Vagina (tissue), 2 donors: ENCODE measurements at places on chromosomes 3 and 15. TPM values are rescaled to one million over a fixed set of nuclear protein-coding genes. Genes with fewer than 3 reads are reported as not detected.

The ADCY5 gene
- 16.7 TPM for total RNA-seq

The CFAP100 gene
- total RNA-seq: not detected

The GPR160 gene
- 1.2 TPM for total RNA-seq

The COLQ gene
- total RNA-seq: 12.8 TPM

The SLC27A2 gene
- total RNA-seq: 3.2 TPM

The ECE2 gene
- total RNA-seq: 1.7 TPM

The GXYLT2 gene
- total RNA-seq: 10.1 TPM

The DPPA4 gene
- total RNA-seq: not detected

DNA sequence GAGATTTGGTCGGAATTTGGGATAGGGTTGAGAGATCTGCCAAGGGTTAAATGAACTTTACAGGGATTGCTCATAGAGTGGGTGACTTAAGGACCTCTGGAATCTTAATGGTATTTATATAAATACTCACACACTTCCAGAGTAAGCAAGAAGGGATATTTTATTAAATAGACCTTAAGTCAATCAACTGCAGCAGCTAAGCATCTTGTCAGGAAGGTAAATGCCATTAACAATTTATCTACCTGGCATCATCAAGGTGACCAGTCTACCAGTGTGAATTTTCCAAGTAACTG is 123.9 kb downstream of the FEZF2 start:
- no peak overlapping the region for H3K27ac ChIP-seq
- no peak for DNase-seq
- no peak overlapping the region for H3K4me3 ChIP-seq
- H3K36me3 ChIP-seq: no peaks in the 10 kb centered on the region
- peaks cover 6% of the 10 kb centered on the region for H3K4me1 ChIP-seq

GRCh38 chr15:68640791-68641331 is 62.1 kb downstream of the CORO2B start:
- H3K4me3 ChIP-seq: no peak overlapping the region
- peaks cover 60% of the 10 kb centered on the region for H3K4me1 ChIP-seq
- no peaks in the 10 kb centered on the region for H3K36me3 ChIP-seq

DNA sequence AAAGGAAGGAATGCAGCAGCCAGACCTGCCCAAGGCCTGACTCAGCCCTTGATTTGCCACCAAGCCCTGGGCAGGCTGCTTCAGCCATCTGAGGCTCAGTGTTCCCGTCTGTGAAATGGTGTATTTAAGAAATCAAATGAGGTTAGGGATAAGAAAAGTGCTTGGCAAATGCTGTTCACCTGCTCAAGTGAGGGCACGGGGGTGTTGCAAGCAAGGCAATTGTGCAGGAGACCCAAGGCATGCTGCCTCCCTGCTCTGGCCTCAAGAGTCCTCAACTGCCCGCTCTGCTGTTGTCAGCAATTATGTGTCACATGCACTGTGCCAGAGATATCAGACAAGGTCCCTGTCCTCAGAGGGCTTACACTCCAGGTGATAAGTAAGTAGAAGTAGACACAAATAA is 101.8 kb downstream of the TPRA1 start:
- DNase-seq: peak; percentile 76
- H3K4me1 ChIP-seq: no peaks in the 10 kb centered on the region
- H3K27me3 ChIP-seq: no peaks in the 10 kb centered on the region
- H3K4me3 ChIP-seq: no peak overlapping the region

GRCh38 chr3:156902916-156903315 is 76.8 kb downstream of the LEKR1 start:
- H3K27ac ChIP-seq: no peak overlapping the region
- no peaks in the 10 kb centered on the region for H3K4me1 ChIP-seq
- H3K4me3 ChIP-seq: no peak overlapping the region
- no peaks in the 10 kb centered on the region for H3K36me3 ChIP-seq
- no peaks in the 10 kb centered on the region for H3K27me3 ChIP-seq

GRCh38 chr15:100728371-100729201 is 126.2 kb downstream of the ASB7 start:
- H3K27me3 ChIP-seq: no peaks in the 10 kb centered on the region
- H3K36me3 ChIP-seq: no peaks in the 10 kb centered on the region
- peak; percentile 72 for DNase-seq
- H3K4me3 ChIP-seq: no peak overlapping the region

DNA sequence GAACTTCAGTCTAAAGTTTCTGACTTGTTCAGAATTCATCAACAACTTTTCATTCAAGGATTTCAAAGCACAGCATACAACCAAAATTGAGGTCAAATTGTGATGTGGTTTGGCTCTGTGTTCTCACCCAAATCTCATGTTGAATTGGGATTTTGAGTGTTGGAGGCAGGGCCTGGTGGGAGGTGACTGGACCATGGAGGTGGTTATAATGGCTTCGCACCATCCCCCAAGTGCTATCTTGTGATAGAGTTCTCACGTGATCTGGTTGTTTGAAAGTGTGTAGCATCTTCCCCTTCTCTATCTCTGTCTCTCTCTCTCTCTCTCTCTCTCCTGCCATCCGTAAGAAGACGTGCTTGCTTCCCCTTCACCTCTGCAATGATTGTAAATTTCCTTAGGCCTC is 19.6 kb upstream of the SUCLG2 start:
- H3K36me3 ChIP-seq: no peaks in the 10 kb centered on the region
- H3K27me3 ChIP-seq: no peaks in the 10 kb centered on the region
- DNase-seq: no peak
- H3K4me1 ChIP-seq: no peaks in the 10 kb centered on the region
- H3K4me3 ChIP-seq: no peak overlapping the region

- H3K27ac ChIP-seq: no peak overlapping the region
- no peak overlapping the region for H3K4me3 ChIP-seq
- H3K36me3 ChIP-seq: no peaks in the 10 kb centered on the region
- H3K4me1 ChIP-seq: no peaks in the 10 kb centered on the region
- no peak for DNase-seq
These were observed 676.3 kb upstream of the CCDC54 start for GRCh38 chr3:106700981-106701380.

DNA sequence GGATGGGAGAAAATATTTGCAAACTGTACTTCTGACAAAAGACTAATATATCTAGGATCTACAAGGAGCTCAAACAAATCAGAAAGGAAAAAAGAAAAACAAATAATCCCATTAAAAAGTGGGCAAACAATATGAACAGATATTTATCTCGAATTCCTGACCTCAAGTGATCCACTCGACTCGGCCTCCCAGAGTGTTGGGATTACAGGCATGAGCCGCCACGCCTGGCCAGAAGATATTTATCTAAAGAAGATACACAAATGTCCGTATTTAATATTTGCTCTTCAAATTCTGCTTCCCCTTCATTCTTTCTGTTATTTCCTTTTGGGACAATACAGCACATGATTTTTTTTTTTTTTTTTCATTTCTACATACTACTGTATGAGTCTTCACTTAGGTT is 151.7 kb upstream of the GRM7 start:
- no peaks in the 10 kb centered on the region for H3K36me3 ChIP-seq
- H3K27ac ChIP-seq: no peak overlapping the region
- H3K4me3 ChIP-seq: no peak overlapping the region
- H3K27me3 ChIP-seq: no peaks in the 10 kb centered on the region
- no peak for DNase-seq
- H3K4me1 ChIP-seq: no peaks in the 10 kb centered on the region

- no peaks in the 10 kb centered on the region for H3K36me3 ChIP-seq
- H3K27ac ChIP-seq: no peak overlapping the region
- H3K4me1 ChIP-seq: no peaks in the 10 kb centered on the region
- no peak for DNase-seq
- no peaks in the 10 kb centered on the region for H3K27me3 ChIP-seq
These were observed 735.4 kb upstream of the GRM7 start for GRCh38 chr3:6125520-6125919.

DNA sequence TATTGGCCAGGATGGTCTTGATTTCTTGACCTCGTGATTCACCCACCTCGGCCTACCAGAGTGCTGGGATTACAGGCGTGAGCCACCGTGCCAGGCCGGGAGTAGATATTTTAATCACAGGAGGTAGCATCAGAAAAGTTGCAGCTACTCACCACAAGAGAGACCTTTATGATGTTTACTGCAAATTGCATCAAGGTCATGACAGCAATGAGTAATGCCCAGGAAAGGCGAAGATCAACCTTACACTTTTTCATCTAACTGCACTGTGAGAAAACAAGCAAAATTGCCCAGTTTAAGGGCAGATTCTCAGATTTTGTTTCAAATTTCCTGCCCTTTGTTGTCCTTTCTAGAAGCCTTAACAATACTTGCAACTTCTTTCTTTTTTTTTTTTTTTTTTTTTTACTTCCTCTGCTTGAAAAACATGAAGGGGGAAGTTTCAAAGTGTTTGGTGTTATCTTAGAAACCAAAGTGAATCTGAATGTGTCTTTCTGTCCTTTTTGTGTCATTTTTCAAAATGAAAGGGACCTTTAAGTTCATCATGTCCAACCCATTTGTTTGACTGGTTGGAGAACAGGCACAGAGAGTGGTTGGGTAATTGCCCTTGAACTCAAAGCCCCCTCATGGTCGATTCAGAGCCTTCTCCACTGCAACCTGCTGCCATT is 25.0 kb downstream of the TGFBR2 start:
- no peaks in the 10 kb centered on the region for H3K36me3 ChIP-seq
- peaks cover 99% of the 10 kb centered on the region for H3K4me1 ChIP-seq

GRCh38 chr3:156675830-156676767 is 1.7 kb downstream of the TIPARP start:
- peaks cover 43% of the 10 kb centered on the region for H3K4me1 ChIP-seq
- peak overlapping the region; percentile 95 for H3K27ac ChIP-seq
- H3K27me3 ChIP-seq: no peaks in the 10 kb centered on the region
- peak overlapping the region; percentile 67 for H3K4me3 ChIP-seq
- no peak for DNase-seq
- no peaks in the 10 kb centered on the region for H3K36me3 ChIP-seq

DNA sequence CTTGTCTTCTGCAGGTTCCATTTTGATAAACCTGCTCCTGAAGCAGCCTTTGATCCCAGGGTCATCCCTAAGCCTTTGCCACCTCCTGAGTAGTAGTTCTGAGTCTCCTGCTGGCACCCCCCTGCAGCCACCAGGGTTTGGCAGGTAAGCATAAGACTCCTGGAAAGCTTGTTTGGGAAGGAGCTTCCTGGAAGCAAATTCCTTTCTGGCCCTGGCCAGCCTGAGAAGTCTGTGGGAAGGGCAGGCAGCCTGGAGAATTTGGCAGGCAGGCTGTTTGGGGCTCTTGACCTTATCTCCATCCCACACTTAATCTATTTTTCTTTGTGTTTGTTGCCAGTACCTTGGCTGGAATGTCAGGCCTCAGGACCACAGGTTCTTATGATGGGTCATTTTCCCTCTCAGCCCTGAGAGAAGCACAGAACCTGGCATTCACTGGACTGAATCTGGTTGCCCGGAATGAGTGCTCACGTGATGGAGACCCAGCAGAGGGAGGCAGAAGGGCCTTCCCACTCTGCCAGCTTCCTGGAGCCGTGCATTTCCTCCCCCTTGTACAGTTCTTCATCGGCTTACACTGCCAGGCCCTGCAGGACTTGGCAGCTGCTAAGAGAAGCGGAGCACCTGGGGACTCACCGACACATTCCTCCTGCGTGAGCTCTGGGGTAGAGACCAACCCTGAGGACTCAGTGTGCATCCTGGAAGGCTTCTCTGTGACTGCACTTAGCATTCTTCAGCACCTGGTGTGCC is 13.4 kb downstream of the ATRIP start:
- no peak for DNase-seq
- no peak overlapping the region for H3K27ac ChIP-seq
- peaks cover 33% of the 10 kb centered on the region for H3K36me3 ChIP-seq
- H3K4me1 ChIP-seq: peaks cover 4% of the 10 kb centered on the region
- H3K4me3 ChIP-seq: no peak overlapping the region

GRCh38 chr15:92958105-92958504 is 58.0 kb downstream of the CHD2 start:
- DNase-seq: no peak
- H3K4me3 ChIP-seq: no peak overlapping the region
- no peak overlapping the region for H3K27ac ChIP-seq
- peaks cover 81% of the 10 kb centered on the region for H3K36me3 ChIP-seq

DNA sequence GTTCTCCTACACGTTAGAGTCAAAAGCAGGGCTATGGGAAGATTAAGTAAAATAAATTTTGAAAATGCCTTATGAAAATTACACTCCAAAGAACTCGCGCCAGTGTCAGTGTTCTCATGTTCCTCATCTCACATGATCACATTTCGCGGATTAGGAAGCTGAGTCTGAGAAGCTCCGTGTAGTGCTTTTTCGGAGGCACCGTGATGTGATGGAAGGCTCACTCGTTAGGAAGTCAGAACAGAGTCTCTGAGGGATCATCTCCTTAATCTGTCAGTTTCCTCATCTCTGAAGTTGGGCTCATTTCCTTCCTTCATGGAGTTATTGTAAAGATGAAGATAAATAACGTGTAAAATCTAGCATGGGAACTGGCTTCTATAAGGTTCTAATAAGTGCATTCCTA is 3.2 kb downstream of the ADIPOQ start:
- no peak overlapping the region for H3K27ac ChIP-seq
- no peak for DNase-seq
- H3K4me1 ChIP-seq: no peaks in the 10 kb centered on the region
- H3K27me3 ChIP-seq: no peaks in the 10 kb centered on the region
- no peaks in the 10 kb centered on the region for H3K36me3 ChIP-seq
- no peak overlapping the region for H3K4me3 ChIP-seq

DNA sequence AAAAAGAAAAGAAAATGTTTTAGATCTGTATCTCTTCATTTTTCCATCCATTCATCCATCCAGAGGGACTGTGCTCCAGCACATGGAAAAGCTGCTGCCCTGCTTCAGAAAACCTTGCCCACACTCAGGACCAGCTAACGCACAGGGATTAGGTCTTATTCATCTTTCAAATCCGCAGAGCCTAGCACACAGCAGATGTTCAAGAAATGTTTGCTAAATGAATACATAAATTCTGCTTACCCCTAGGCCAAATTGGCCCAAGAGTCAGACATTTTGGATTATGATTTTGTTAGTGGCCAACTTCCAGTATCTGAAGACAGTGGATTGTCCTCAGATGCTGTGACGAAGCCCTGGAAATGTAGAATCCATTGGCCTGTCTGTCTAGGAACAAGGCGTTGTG is 71.4 kb downstream of the GHSR start:
- H3K4me1 ChIP-seq: no peaks in the 10 kb centered on the region
- no peaks in the 10 kb centered on the region for H3K27me3 ChIP-seq
- H3K36me3 ChIP-seq: peaks cover 33% of the 10 kb centered on the region
- no peak overlapping the region for H3K4me3 ChIP-seq

DNA sequence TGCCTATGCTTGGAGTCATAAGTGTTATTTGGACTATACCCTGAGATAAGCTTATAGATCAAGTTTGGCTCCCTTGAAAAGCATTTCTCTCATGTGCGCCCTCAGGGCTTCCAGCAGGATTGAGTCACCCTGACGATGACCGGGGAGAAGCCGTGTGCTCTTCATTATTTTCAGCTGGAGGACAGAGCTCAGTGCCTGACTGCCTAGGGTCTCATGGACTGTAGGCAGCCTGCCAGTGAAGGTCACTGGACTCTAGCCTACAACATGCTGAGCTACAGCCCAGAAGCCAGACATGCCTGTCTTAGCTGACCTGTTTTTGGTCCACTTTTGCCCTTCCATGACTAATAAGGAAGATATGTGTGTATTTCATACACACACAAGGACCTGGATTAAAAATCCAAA is 31.6 kb upstream of the NUDT16 start:
- no peaks in the 10 kb centered on the region for H3K27me3 ChIP-seq
- no peak for DNase-seq
- no peak overlapping the region for H3K27ac ChIP-seq
- H3K4me3 ChIP-seq: no peak overlapping the region

- H3K4me1 ChIP-seq: peaks cover 15% of the 10 kb centered on the region
- no peaks in the 10 kb centered on the region for H3K27me3 ChIP-seq
- H3K27ac ChIP-seq: no peak overlapping the region
- H3K4me3 ChIP-seq: peak overlapping the region; percentile 47
- DNase-seq: no peak
These were observed 777 bp downstream of the GPR160 start for GRCh38 chr3:170038434-170039110.

GRCh38 chr3:58800940-58801339 is 134.4 kb upstream of the FAM3D start:
- no peaks in the 10 kb centered on the region for H3K4me1 ChIP-seq
- no peak for DNase-seq
- no peak overlapping the region for H3K4me3 ChIP-seq
- no peaks in the 10 kb centered on the region for H3K36me3 ChIP-seq
